ENCODE measurements at places on chromosomes 7 and 10. TPM values are rescaled to one million over a fixed set of nuclear protein-coding genes. Genes with fewer than 3 reads are reported as not detected.
A peak's percentile ranks its signal among the peaks of the same experiment; 100 is the strongest.

ACTL6B gene
- not detected for total RNA-seq

- peak; percentile 4 for DNase-seq
These were observed at the start of gene COBL for GRCh38 chr7:51316666-51317581. TSS of gene COBL (minus strand) at chr7:51316809. CDS start at chr7:51316633, 176 bp downstream.

DNA sequence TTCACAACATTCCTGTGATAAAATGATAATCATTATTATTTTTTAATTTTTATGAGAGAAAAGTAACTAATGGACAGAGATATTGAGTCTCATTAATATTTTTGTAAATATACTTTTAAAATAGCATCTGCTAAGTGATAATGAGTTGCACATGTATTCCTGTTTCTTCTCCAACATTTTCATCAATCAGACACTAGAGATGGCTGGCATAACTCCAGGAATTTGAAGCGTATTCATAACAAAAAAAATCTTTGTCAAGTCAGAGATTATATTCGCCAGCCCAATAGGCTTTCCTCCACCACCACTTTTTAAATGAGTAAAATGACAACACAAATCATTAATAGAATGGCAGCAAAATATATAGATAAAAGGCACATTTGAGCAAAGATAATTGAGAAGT is 524.0 kb upstream of the KCND2 start:
- DNase-seq, result no peak

- DNase-seq, result no peak
These were observed 429.2 kb downstream of the SDK1 start for GRCh38 chr7:3730276-3730675.

DNA sequence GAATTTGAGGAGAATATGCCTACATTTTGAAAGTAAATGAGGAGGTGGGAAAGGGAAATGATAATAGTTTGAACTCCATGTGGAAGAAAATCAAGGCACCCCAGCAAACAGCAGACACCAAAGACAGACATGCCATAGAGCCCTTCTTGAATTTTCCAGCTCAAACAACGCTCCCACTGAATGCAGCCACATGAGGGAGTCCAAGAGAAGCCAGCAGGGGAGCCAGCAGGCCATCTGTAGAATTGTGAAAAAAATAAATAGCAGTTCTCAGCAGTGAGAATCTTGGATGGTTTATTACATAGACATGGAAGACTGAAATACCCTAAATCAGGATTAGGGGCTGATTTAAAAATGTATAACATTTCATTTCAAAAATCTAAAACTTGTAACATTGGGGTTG is 1567.3 kb upstream of the LRRTM3 start:
- DNase-seq, result no peak

DNA sequence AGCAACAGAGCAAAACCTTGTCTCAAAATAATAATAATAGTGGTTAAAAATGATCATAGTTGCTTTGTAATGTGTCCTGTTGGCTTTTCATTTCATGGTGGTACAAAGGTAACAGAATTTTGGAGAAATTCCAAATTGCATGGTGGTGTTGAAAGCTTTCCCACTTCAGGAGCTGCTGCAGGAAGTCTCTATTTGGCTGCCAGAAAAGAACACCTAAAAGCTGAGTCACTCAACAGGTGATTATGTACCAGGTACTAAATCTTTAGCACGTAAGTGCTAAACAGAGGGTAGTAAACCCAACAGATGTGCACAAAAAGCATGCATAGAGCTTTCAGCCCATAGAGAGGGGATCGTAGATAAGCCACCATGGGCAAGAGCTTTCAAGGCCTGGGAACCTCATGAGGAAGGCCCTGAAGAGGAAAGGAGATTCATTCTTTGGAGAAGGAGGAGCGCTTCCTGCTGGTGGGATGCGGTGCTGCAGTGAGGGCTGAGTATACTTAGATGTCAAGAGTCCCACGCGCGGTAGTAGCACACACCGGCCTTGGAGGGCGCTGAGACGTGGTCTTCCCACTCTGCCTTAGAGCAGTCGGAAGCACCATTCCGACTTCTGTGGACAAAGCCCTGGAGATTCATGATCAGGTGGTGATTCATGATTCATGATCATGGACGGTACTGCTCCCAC is 118.7 kb downstream of the RALA start:
- peak; percentile 39 for DNase-seq

GRCh38 chr10:110706690-110707098 is 62.6 kb downstream of the RBM20 start:
- DNase-seq, result no peak

PLEKHS1 gene
- total RNA-seq, result 0.24 TPM

SCART1 gene
- total RNA-seq, result 0.28 TPM

- no peak for DNase-seq
These were observed 247.3 kb upstream of the AOAH start for GRCh38 chr7:36971515-36972139.

DNA sequence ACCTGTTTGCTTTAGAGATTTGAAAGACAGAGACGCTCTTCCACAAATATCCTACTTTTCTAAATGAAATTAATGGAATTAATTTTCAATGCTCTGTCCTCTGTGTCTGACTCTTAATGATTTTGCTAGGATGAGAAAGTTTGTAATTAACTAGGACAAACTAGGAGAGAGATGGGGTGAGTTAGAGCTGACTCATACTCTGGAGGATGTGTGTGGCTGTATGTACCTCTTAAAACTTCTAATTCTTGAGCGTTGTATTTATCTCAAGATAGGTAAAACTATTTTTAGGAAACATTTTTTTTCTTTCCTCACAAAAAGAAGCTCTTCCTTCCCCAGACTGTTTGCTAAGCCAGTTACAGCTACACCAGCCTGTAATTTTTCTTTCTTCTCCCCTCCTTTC is 178.8 kb upstream of the ANKRD30A start:
- no peak for DNase-seq

GRCh38 chr7:150989456-150989855 is 1.4 kb upstream of the NOS3 start:
- no peak for DNase-seq

GRCh38 chr10:75099952-75100763 is 11.3 kb upstream of the SAMD8 start:
- DNase-seq, result peak; percentile 81

GRCh38 chr10:114507449-114507848 is 103.1 kb upstream of the AFAP1L2 start:
- DNase-seq, result no peak

- no peak for DNase-seq
These were observed 454.7 kb downstream of the TYW1 start for GRCh38 chr7:67451306-67451705.

C10orf53 gene
- total RNA-seq, result not detected

DNA sequence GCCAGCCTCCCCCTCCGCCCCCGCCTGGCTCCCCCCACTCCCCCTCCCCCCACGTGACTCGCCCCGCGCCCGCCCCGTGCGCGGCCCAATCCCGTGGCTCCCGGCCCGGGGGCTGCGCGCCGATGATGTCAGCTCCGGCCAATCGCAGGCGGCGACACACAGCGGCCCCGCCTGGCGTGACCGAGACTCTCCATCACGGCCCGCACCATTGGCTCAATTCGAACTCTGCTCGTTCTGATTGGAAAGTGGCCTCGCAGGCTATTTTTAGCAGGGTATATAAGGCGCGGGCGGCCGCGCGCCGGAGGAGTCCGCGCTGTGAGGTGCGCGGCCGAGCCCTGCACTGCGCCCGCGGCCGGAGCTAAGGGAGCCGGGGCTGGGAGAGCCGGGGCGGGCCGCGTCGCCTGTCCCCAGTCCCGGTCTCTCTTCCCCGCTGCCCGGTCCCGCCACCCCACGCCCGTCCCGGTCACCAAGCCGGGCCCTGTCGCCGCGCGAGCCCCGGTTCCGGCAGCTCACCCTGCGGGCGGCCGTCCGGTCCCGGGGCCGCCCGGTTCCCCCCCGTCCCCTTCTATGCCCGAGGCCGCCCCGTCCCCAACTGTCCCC is 342 bp upstream of the KLF6 start:
- DNase-seq, result peak; percentile 98

GRCh38 chr10:6393168-6393567 is 186.9 kb downstream of the PRKCQ start:
- no peak for DNase-seq

SP8 gene
- total RNA-seq, result not detected

DNA sequence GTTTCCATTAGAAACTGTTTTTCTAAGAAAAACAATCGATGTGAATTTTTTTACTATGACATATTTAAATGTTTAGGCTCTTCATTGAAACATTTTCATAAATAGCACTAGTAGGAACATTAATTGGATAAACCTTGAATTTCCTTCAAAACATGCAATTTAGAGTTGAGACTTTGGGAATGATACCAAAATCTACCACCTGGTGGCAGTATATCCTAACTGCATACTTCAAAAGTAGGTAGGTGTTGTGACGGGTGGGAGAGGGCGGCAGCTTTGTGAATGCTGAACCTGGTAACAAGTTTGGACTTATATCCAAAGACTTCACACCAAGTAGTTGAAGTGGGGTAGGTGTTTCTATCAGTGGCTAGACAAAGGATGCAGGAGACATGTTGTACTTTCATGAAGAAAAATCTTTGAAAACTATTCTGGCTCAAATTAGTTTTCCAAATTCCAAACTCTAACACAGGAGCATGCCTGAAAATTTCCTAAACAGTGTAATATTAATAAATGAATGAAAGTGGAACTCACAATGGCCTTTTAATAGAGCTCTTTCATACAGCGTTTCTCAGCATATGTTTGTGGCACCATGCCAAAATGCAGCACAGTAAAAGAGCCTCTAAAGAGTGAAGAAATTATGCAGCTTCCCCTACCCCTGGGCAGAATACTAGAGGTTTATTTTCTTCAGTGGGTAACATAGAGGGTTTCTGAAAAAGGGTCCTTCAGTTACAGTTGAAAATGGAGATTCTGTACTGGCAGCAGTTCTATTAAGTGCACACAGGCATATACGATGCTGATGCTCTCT is 201.0 kb upstream of the TPK1 start:
- DNase-seq, result peak; percentile 2

SLC13A1 gene
- not detected for total RNA-seq

DNA sequence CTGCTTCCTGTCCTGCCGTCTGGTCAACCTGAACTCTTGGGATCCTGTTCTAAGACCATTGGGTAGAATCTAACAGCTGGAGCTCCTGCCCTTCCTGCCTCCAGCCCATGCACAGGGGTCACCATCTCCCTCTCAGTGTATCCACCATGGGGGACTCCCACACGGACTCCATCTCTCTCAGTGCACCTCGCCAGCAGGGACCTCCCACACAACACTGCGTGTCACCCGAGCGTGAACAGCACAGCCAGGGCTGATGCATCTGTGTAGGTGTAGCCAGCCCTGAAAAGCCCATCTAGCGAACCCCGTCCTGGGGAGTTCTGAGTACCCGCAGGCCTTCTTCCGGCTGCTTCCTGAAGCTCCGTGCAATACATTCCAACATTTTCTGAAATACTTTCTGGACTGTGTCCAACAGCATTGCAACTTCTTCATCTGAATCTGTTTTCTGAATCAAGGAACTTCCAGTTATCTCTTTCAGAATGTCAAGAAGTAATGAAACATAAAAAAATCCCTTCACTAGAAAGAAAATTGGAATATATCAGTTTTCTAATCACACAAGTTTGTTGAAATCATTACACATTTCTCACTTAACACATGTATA is 52.5 kb downstream of the NCAPG2 start:
- DNase-seq, result no peak

DNA sequence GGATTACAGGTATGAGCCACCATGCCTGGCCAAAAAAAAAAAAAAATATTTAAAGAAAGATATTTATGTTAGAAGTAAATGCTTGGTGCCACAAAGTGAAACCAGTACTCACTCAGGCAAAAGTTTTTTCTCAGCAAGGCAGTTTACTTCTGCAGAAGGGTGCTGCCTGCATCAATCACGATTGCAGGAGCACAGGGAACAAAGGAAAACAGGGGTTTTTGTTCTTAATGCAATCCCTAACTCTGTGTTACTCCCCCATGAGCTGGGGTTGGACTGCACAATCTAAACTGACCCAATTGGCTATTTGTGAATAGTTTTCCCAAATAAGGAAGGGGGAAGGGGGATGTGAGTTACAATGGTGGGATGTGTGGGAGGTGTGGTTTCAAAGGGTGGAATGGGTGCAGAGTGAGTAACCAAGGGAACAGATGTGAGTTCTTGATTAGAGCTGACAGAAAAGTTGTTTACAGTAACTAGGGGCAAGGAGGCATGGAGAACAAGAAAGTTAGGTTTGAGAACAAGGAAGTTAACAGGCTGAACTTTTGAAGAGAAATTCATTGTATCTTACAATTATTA is 255.4 kb downstream of the TYW1 start:
- no peak for DNase-seq

SDK1 gene
- total RNA-seq, result 0.54 TPM

CC2D2B gene
- not detected for total RNA-seq

CARD11 gene
- total RNA-seq, result 111 TPM

DNA sequence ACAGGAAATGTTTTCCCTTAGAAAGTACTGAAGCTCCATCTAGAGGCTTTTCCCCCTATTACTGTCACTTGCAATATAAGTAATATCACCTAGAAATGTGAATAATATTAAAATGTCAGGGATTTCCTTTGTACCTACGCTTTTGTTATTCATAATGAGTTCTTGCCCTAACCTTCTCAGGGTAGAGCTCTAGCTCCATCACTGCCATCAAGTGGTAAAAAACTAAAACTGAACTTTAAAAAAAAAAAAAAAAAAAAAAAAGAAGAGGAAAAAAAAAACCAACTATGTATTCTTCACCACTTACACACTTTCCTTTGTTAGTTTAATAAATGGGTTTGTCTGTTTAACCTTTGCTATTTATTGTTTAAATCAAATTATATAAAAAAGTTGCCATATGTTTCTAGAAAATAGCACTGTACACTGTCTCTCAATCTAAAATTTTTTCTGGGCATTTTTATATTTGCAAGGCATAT is 49.9 kb downstream of the DNAJC1 start:
- DNase-seq, result no peak

DNA sequence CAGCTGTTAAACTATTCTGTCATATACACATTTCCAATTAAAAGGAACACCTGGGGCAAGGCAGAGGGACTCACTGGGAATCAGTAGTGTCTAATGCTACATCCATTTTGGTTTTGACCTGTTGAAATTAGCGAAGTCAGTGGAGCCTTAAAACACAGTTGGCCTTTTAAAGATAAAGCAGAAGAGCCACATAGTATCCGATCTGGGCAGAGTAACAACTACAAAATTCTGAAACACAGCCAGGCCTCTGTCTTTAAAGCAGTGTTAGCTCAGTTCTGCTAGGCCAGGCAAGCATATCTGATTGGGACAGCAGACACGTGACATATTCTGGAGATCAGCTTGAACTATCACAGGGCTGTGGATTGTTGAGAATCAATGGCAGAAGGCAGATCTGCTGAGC is 117.5 kb upstream of the WNT16 start:
- no peak for DNase-seq

- peak; percentile 63 for DNase-seq
These were observed 52.1 kb upstream of the ZNF438 start for GRCh38 chr10:31083765-31084184.

HOXA7 gene
- not detected for total RNA-seq

- no peak for DNase-seq
These were observed 261.7 kb upstream of the PRKCQ start for GRCh38 chr10:6841761-6842160.

All from activated naive CD8-positive, alpha-beta T cell treated with anti-CD3 and anti-CD28 coated beads for 36 hours (primary cell).